ENCODE measurements at places on chromosomes 6 and 20.
A peak's percentile ranks its signal among the peaks of the same experiment; 100 is the strongest.

DNA sequence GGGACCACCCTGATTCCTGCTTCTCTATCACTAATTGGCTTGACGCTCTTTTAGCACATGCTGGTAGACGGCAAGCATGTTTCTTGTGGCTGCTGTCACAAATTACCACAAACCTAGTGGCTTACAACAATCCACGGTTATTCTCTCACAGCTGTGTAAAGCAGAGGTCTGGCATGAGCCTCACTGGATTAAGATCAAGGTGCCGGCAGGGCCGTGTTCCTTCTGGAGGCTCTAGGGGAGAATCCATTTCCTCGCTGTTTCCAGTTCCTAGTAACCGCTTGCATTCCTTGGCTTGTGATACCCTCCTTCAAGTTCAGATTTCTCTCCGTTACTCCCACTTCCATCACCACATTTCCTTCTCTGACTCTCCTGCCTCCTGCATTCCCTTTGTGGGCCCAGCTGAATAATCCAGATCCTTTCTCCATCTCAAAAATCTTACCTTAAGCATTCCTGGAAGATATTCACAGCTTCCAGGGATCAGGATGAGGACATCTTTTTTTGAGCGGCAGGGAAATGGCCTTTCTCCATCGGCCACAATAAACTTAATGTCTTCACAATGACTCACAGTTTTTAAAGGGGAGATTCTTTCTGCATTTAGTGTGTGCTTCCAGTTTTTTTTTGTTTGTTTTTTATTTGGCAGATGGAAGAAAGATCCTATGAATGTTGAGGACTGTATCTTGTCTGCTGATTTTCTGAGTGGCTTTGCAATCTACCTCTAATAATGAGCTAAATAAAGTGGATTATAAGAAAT lies 39.9 kb downstream of the BMP6 start:
- no peak for DNase-seq

DNA sequence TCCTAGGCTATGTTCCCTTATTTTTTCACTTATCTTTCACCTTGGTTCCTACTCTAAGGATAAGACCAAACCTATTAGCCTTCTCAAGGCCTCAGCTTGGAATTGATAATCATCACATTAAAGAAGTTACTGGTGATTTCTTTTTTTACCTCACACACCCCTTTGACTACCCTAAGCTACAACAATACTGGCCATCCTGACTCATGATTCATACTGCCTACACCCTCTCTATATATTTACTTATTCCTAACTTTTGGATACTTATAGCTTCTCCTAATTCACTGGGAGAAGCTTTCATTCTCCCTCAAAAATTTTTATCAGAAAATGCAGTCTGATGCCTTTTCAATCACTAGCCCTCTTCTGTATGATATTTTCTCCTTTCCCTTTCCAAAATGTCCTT lies 256.1 kb downstream of the TBX18 start:
- no peak for DNase-seq

- DNase-seq: no peak
These were observed 198.2 kb downstream of the GMPR start for GRCh38 chr6:16436550-16436949.

DNA sequence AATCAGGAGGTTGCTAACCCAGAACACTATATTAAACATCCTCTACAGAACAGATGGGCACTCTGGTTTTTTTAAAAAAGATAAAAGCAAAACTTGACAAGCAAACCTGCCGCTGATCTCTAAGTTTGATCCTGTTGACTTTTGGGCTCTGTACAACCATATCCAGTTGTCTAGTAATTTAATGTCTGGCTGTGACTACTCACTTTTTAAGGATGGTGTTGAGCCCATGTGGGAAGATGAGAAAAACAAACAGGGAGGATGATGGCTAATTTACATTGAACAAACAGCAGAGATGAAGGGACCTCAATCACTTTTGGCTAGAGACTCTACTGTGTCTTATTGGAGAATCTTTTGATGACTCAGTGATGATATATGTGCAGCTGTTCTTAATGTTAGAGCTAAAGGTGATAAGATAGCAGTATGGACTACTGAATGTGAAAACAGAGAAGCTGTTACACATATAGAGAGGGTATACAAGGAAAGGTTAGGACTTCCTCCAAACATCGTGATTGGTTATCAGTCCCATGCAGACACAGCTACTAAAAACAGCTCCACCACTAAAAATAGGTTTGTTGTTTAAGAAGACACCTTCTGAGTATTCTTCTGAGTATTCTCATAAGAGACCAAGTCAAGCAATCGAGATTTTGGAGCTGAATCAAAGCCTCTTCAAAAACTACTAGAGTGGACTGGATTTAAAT lies 201.2 kb upstream of the SHLD1 start:
- DNase-seq: no peak

GRCh38 chr6:79266051-79266450 lies 31.6 kb upstream of the HMGN3 start:
- no peak for DNase-seq

DNA sequence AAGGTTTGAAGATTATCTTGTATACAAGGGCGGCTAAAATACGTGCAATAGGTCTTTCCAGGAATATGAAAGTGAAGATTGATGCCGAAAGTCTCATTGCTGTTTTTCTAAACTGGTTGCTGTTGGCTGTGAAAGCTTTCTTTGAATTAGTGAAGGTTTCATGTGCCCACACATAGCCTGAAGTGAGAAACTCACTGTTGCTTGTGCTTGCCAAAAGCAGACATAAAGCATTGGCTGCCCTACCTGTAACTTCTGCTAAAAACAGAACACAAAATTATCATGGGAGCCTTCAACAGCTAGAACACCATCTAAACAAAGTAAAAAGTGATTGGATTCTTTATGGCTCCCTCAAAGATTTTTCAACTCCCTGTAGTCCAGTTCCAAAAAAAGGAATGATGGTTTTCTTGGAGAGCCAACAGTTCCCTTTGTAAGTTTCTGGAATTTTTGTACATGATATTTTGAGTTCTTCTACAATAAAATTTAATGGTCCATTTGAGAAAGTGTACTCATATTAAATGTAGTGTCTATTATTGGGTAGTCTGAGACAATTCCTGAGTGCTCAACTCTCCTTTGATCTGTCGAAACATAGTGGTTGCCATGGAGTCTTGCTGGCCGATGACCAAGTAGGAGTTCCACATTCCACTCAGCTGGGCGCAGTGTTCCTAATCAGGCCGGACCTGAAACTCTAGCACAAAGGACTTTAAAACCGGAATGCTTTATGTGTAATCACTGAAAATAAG lies 68.5 kb downstream of the PLEKHG1 start:
- DNase-seq: peak; percentile 73

GRCh38 chr6:37941871-37942270 lies 122.3 kb downstream of the ZFAND3 start:
- no peak for DNase-seq

- DNase-seq: no peak
These were observed 34.1 kb upstream of the ID1 start for GRCh38 chr20:31570735-31571617.
